ENCODE measurements at places on chromosomes 11 and 22.
A peak's percentile ranks its signal among the peaks of the same experiment; 100 is the strongest.

GRCh38 chr22:27473533-27473932 lies 328.0 kb downstream of the MN1 start:
- ATAC-seq, result no peak

DNA sequence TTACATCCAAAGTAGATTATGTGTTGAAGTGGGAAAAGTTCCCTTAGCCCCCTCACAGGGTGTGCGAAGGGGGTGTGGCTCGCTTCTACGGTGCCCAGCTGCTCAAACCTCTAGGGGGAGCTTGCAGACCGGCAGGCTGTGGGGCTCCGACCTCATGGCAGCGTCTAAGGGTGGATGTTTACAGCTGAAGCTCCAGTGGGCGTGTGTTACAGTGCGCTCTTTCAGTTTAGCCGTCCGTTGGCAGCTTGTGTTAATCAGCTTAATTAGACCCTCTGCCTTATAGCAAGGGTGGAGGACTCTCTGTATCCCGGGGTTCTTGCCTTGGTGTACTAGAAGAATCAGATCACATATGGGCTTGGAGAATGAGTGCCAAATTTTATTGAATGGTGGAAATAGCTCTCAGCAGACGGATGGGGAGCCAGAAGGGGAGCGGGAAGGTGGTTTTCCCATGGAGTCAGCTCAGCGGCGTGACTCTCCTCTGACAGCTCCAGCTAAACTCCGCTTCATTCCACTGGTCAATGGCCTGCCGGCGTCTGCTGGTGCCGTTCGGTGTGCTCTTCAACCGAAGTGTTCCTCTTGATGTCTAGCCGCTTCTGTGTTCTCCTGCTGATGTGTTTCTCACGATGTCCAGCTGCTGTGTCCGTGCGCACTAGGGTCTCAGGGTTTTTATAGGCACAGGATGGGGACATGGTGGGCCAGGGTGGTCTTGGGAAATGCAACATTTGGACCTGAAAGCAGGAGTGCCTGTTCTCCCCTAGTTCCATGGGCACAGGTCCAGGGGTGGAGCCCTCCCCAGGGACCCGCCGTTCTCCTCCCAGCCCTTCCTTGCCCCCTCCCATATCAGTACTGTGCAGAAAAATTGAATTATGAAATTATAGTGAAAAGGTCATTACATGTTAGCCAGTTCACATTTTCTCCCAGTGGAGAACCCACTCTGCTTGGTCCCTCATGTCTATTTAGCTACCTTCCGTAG lies 28.6 kb upstream of the OR10G7 start:
- peak; percentile 98 for ATAC-seq

GRCh38 chr11:124082371-124082770 lies 32.9 kb upstream of the VWA5A start:
- no peak for ATAC-seq

GRCh38 chr11:77617892-77618291 lies 19.7 kb downstream of the CLNS1A start:
- ATAC-seq, result peak; percentile 45

- no peak for ATAC-seq
These were observed 117.7 kb downstream of the ABTB2 start for GRCh38 chr11:34240150-34240494.

GRCh38 chr22:48397531-48398180 lies 1430.0 kb downstream of the BRD1 start:
- no peak for ATAC-seq

- ATAC-seq, result no peak
These were observed 1080.8 kb upstream of the TENM4 start for GRCh38 chr11:80521592-80521991.

GRCh38 chr22:33335611-33336279 lies 277.6 kb upstream of the SYN3 start:
- ATAC-seq, result no peak

- no peak for ATAC-seq
These were observed 267.0 kb upstream of the NCAM1 start for GRCh38 chr11:112694245-112694644.

GRCh38 chr11:57653163-57653562 lies 3.5 kb upstream of the YPEL4 start:
- no peak for ATAC-seq

GRCh38 chr22:46416891-46417580 lies 81.5 kb downstream of the TRMU start:
- peak; percentile 45 for ATAC-seq

- ATAC-seq, result peak; percentile 61
These were observed 617 bp upstream of the ARHGAP20 start for GRCh38 chr11:110712659-110713448.

- no peak for ATAC-seq
These were observed 714 bp downstream of the TRIM29 start for GRCh38 chr11:120137187-120137610.

DNA sequence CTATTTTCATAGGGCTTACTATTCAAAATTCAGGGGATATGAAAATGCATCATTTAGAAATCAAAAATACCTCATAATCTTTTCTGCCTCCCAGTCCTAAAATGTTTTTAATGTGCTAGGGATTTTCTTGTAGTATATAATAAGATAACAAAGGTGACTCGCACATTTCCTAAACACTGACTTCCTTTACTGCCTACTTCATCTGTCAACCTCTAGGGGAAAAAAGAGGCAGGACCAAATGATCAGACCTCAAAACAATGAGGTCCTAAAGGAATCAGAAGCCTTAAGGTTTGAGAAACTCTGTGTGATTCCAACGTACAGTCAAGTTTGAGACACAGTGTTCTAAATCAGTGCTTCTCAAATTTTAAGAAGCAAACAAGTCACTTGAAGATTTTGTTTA lies 56.1 kb upstream of the POU2AF2 start:
- no peak for ATAC-seq

- no peak for ATAC-seq
These were observed 23.0 kb downstream of the POU2AF1 start for GRCh38 chr11:111355956-111356659.

DNA sequence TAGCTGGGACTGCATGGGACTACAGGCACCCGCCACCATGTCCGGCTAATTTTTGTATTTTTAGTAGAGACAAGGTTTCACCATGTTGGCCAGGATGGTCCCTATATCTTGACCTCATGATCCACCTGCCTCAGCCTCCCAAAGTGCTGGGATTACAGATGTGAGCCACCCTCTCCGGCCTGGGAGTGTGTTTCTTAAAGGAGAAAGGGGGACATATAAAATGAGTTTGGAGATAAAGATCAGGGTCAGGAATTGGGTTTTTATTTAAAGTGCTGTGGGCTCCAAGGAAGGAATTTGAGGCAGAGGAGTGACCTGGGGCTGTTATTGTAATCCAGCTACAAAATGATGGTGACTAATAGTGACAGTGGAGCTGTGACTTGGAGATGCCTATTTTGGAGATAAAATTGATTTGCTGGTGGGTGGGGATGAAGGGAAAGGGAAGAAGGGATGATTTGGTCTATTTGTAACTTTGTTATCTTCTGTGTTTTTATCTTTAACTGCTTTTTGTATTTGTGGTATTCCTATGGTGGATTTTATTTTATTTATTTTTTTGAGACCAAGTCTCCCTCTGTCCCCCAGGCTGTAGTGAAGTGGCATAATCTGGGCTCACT lies 5.0 kb downstream of the CRKL start:
- no peak for ATAC-seq

GRCh38 chr22:28962042-28962554 lies 78.7 kb downstream of the ZNRF3 start:
- ATAC-seq, result no peak

- ATAC-seq, result no peak
These were observed 75.0 kb downstream of the C11orf65 start for GRCh38 chr11:108392353-108392752.

DNA sequence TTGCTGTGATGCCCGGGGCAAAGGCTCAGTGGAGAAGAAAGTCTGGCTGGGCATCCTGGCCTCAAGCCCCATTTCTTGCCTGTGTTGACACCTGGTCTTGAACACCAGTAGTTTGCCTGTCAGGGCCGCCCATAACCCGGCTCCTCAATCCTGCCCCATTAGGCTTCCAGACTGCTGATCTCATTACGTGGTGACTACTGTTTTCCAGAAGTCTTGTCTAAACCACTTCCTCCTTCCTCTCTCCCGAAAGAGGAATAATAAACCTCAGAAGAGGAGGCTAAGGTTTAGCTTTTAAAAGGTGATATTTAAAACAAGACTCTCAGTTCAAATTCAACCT lies 97.7 kb downstream of the CD44 start:
- ATAC-seq, result no peak

GRCh38 chr11:102853956-102854355 lies 10.5 kb upstream of the MMP3 start:
- ATAC-seq, result no peak

DNA sequence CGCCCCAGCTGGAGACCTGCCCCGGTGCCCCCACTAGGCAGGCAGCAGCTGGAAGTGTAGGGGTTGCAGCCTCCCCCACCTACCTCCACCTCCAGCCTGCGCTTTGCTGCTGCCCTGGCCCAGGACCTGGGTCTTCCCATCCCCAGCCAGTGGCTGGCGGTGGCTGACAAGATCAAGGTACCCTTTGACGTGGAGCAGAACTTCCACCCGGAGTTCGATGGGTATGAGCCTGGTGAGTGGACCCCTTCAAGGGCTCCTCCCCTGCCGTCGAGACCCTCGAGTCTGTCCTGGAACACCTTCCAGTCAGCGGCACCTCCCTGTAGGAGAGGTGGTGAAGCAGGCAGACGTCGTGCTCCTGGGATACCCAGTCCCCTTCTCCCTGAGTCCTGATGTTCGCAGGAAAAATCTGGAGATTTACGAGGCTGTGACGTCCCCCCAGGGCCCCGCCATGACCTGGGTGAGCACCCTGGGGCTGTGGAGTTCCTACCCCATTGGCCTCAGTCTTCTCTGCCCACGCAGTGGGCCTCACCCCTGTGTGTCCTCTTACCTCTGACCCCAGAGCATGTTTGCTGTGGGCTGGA lies 4.4 kb downstream of the PGGHG start:
- ATAC-seq, result no peak

- no peak for ATAC-seq
These were observed 521 bp upstream of the PTS start for GRCh38 chr11:112225753-112226061.

- ATAC-seq, result no peak
These were observed 22.7 kb upstream of the GLYATL1 start for GRCh38 chr11:58916637-58917036.

GRCh38 chr11:120334332-120334731 lies 1.9 kb upstream of the ARHGEF12 start:
- no peak for ATAC-seq

- no peak for ATAC-seq
These were observed 4.4 kb downstream of the RPS19BP1 start for GRCh38 chr22:39528080-39528661.
